ENCODE measurements at places on chromosomes 12 and 14. TPM values are rescaled to one million over a fixed set of nuclear protein-coding genes. Genes with fewer than 3 reads are reported as not detected.

Gene CHGA
- polyA plus RNA-seq = not detected

- DNase-seq = no peak
Measured at GRCh38 chr14:91356181-91356763, 61.3 kb downstream of the CCDC88C start.

Gene PRKAG1
- polyA plus RNA-seq = 78.7 TPM

GRCh38 chr14:84785996-84786395, 743.9 kb upstream of the FLRT2 start:
- DNase-seq = no peak

- peak; percentile 68 for DNase-seq
Measured at GRCh38 chr12:31324116-31324844, 1.7 kb downstream of the SINHCAF start.
